ENCODE measurements at places on chromosomes 2 and 18. TPM values are rescaled to one million over a fixed set of nuclear protein-coding genes. Genes with fewer than 3 reads are reported as not detected.

DOK6 gene
- not detected for polyA plus RNA-seq

ABCB11 gene
- polyA plus RNA-seq = 0.03 TPM

HJURP gene
- polyA plus RNA-seq = 102 TPM

GRCh38 chr18:75192899-75193298 is 16.0 kb downstream of the PTGR3 start:
- DNase-seq = no peak

DNA sequence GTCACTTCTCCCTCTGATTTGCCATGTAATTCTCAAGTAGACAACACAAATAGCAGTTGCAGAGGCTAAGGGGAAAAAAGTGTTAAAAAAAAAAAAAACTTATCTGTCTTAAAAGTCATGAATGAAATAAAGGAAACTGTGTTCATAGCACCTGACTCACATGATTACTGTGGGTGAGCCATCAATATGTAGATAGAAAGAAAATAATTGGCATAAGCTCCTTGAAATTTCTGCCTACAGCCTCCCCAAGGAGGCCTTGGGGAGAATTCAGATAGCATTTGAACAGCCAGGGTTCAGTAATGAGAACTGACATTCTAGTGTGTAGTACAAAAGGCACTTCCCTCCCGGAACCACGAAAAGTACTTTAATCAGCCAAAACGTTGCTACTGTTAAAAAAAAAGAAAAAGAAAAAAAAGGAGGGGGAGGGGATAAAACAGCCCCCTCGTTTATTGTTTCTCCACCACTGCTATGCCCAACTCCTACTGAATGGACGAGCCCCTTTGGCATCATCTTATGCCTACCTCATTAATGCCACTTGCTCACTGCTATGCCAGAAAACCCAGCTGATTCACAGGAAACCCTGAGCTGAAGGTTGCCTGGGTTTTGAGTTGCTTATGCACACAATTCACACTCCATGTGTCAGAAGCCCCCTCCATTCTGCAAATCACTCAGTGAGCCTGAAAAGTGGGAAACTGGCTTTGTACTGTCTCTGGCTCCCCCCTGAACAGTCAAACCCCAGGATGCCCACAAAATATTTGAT is 65.5 kb upstream of the KLF7 start:
- no peak for DNase-seq

- no peak for DNase-seq
Measured at GRCh38 chr18:45998244-45998643, 31.1 kb upstream of the EPG5 start.

DNAJC5G gene
- not detected for polyA plus RNA-seq

TGFA gene
- 7.1 TPM for polyA plus RNA-seq

C2orf80 gene
- not detected for polyA plus RNA-seq

DNA sequence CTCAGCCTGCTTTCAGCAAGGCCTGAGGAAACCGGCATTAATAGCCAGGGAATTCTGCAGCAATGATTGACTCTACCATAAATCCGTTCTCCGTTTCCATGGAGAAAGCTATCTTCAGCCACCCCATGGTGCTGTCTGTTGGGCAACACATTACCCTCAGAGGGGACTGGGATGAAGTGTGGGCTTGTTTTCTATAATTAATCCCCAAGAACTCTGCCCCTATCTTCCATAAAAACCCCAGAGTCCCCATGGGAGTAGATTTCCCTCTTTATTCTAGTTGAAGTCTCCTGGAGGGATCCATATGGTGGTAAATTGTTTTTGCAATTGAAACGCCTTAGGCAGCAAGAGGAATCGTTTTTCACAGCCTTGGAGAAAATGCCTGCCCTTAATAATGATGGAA is 9.2 kb downstream of the G6PC2 start:
- DNase-seq = no peak

HOXD12 gene
- not detected for polyA plus RNA-seq

DYNAP gene
- polyA plus RNA-seq = not detected

DUSP2 gene
- polyA plus RNA-seq = 0.26 TPM

- DNase-seq = peak; percentile 23
Measured at GRCh38 chr2:204479557-204479956, 65.7 kb upstream of the PARD3B start.

ERFE gene
- 3.6 TPM for polyA plus RNA-seq

DNA sequence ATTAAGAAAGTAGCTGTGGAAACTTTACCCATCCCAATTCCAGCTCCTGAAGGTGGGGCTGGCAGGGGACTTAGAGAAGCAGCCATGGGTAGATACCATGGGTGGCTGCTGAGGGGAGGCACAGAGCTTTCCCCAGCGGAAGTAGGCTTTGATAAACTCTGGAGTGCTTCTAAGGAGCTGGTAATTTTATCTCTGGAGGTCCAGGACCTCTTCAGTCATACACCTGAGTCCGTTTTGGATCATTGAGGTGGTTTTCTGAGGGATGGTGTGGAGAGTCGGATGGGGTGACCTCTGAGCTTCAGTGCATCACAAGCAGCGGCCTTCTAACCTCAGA is 36.7 kb upstream of the BMP10 start:
- no peak for DNase-seq

DNA sequence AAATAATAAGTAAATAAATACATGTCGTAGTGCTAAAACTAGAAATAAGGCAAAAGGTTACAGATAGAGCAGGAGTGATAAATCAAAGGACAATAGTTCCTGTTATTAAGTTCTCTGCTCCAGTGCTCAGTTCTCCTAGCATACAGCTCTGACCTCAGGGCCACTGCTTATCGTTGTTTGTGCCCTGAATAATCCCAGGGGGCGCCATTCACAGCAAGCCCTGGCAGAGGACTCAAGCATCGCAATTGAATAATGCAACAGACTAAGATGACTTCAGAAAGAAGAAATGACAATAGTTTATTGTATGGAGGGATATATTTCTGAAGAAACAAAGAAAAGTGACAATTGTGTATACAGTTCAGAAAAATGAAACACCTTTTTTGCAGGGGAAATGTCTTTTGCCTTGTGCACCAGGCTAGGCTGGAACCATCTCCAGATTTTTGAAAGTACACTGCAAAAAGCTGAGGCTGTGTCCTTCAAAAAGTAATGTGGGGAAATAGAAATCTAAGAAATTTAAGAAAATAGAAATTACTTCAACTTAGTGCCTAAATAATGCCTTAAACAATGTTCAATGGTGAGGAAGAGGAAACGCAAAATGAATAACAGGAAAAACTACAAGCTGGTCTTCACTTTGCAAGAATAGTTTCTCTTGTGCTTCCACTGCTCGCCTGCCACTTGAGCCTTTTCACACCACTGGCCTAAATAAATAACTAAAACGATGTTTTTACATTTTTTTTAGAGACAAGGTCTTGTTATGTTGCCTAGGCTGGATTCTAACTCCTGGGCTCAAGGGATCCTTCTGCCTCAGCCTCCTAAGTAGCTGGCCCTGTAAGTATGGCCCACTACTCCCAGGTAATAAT is 19.0 kb upstream of the CCNYL1 start:
- DNase-seq = peak; percentile 74

GRCh38 chr2:158778243-158778642 is 16.9 kb upstream of the DAPL1 start:
- DNase-seq = no peak

DNA sequence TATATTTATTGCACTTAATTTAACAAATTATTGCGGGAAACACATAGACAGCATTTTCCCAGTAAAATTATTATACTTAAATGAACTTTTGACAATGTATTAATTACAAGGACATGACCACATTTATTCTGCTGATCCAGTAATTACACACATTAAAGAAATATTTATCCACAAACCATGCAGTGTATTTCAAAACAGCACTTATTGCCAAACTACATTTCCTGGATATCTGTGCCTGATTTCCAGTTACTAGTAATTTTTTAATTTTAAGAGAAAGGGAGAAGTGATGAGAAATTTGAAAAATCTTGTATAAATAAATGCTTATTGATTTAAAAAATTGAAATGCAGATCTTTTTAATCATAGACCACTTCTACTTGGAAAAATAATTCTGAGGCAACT is 1458.7 kb upstream of the ACVR2A start:
- DNase-seq = no peak

- no peak for DNase-seq
Measured at GRCh38 chr2:186995092-186995491, 146.1 kb upstream of the ZSWIM2 start.

GRCh38 chr2:100000915-100001707 is 141.3 kb downstream of the AFF3 start:
- no peak for DNase-seq

DNA sequence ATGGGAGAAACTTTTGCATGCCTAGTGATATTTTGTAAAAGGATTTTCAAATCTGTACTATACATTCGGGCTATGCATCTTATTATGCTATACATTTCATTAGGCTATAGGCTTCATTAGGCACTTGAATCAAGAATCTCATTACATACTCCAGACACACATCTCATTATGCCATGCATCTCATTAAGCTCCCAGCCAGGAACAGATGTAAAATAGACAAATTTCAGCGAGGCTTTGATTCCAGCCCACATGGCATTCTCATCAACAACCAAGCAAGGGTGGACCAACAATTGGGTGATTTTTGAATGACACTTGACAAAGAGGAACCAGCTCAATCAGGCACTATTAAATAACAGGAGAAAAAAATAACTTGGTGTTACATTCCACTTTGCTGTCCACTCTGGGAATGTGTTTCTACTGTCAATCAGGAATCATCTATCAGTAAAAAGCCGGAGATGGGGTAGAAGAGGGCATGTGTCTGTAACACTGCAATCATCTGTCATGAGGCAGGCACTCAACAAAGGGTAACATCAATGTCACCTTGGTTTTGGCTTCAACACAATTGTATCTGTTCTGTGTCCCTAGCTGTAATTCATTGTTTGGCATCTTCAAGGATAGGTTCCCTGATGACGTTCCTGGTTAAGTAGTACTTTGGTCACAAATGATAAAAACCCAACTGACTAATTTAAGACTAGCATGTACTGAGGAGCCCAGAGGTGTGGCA is 498.6 kb downstream of the EPHA4 start:
- no peak for DNase-seq

DNA sequence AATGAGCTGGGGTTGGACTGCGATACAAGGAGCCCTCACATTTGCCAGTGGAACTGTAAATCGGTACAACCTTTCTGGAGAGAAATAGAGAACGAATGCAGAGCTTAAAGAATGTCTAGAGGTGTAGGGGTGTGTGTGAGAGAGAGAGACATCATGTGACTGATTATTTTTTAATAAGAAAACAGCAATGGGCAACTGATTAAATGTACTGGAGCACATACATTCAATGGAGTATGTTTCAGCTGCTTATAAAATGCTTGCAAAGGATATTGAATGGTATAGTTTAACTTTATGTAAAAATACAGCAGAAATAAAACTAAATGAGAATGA is 391 bp upstream of the TMEM17 start:
- no peak for DNase-seq

GRCh38 chr2:223586261-223586660 is 15.9 kb downstream of the SCG2 start:
- peak; percentile 29 for DNase-seq

YES1 gene
- polyA plus RNA-seq = 32.5 TPM

FER1L5 gene
- not detected for polyA plus RNA-seq

GRCh38 chr18:36660311-36660710 is 168.5 kb downstream of the TPGS2 start:
- DNase-seq = no peak

DNA sequence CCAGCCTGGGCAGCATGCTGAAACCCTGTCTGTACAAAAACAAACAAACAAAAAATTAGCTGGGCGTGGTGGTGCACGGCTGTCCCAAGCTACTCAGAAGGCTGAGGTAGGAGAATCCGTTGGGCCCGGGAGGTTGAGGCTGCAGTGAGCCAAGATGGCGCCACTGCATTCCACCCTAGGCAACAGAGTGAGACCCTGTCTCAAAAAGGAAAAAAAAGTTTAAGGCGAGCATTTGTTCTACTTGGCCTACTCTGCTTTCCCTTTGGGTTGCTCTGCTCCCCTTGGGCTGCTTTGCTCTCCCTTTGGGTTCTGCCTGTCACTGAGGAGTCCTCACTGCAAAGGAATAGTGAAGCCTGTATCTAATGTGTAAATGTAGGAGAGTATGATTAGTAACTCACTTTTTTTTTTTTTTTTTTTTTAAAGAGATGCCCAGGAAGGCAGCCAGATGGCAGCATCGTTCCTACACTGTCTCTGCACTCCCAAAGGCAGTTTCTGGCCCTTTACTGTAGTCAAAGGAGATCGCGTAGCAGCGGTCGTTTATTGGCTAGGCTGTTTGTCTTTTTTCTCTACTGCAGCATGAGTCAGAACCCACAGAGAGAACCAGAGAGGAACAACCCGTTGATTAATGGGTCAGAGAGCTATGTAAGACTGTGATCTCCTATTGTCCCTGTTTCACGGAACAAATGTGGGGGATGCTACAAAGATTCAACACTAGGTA is 118.3 kb upstream of the CWC22 start:
- peak; percentile 35 for DNase-seq

IL36A gene
- polyA plus RNA-seq = not detected

PRLH gene
- polyA plus RNA-seq = not detected

- DNase-seq = no peak
Measured at GRCh38 chr2:229610333-229610732, 104.0 kb downstream of the DNER start.

DNA sequence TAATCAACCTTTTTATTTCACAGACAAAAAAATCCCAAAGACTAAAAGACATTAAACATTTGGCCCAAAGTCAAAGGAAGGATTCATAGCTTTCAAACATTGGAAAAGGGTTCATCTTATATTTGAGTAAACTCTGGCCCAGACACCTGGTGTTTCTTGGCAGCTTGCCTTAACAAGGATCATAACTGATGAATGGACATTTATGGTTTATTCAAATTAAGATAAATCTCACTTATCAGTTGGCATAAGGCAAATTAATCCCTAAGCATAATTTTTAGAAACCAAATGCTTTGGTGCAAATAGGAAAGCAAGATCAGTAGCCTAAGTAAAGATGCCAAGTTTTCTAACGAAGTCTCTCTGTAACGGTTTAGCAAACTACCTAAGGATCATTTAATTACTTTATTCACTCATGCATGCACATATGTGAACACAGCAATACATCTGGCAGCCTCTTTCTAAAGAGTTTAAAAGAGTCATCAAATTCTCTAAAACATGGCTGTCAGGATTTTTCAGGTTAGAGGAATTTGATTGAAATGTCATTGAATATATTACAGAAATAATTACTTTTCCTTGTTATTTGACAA is 323.4 kb upstream of the RBMS1 start:
- DNase-seq = no peak

- DNase-seq = no peak
Measured at GRCh38 chr18:47471784-47472183, 220.3 kb upstream of the SKOR2 start.

OSR1 gene
- polyA plus RNA-seq = 4.5 TPM

- DNase-seq = no peak
Measured at GRCh38 chr2:69097891-69098655, 85.1 kb downstream of the ANTXR1 start.

- DNase-seq = no peak
Measured at GRCh38 chr18:13380691-13381070, 162.1 kb downstream of the LDLRAD4 start.

AQP12B gene
- polyA plus RNA-seq = not detected

GRCh38 chr2:855177-855576 is 95.5 kb upstream of the SNTG2 start:
- no peak for DNase-seq

BCL2 gene
- polyA plus RNA-seq = 0.61 TPM

GRCh38 chr2:53103679-53104078 is 663.9 kb upstream of the CHAC2 start:
- no peak for DNase-seq

- DNase-seq = no peak
Measured at GRCh38 chr2:217724471-217724870, 278.3 kb downstream of the TNS1 start.

- DNase-seq = no peak
Measured at GRCh38 chr2:158729873-158730620, 65.1 kb upstream of the DAPL1 start.

Data from A549 (cell line).